Activated CD8-positive, alpha-beta T cell treated with anti-CD3 and anti-CD28 coated beads, Interleukin-2, amount 10 ng/mL, durations not matched to agents 7 days and 5 days (primary cell): ENCODE measurements at places on chromosomes 5 and 9.

DNA sequence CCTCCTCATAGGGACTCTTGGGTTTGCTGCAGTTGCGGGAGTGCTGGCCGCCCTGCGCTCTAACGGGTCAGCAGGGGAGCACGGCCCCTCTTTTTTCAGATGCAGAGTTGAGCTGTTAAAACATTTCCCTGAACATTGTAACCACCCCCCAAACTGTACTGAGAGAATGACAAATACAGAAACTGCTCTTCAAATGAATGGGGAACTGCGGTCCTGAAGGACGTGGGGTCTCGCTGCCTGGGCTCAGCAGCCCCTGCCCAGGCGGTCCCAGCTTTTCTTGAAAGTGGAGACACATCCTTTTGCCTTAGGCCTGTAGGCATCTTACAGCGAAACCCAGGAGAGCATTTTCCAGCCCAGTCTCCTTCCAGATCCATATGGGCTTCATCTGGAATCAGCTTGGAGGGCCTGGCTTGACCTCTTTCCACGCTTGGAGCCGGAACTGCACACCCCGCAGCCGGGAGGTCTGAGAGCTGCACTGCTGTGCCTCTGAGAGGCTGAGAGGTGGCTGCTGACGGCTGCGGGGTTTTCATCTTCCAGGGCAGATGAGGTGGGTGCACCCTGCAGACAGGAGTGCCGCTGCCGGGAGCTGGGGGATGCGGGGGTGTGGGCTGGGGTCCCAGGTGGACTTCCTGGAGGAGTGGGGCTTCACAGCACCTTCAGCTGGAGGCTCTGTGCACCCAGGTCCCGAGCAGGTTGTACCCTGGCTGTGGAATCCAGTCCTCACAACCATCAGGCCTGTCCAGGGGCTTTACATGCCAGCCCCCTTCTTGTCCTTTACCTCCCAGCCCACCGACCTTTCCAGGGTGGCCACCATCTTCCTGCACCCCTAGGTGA is 1.2 kb upstream of the AGPAT2 start:
- no peak for DNase-seq

GRCh38 chr5:1133510-1134201 is 21.8 kb upstream of the SLC12A7 start:
- no peak for DNase-seq

GRCh38 chr9:4741365-4742089 is 525 bp upstream of the AK3 start:
- DNase-seq = peak; percentile 29

DNA sequence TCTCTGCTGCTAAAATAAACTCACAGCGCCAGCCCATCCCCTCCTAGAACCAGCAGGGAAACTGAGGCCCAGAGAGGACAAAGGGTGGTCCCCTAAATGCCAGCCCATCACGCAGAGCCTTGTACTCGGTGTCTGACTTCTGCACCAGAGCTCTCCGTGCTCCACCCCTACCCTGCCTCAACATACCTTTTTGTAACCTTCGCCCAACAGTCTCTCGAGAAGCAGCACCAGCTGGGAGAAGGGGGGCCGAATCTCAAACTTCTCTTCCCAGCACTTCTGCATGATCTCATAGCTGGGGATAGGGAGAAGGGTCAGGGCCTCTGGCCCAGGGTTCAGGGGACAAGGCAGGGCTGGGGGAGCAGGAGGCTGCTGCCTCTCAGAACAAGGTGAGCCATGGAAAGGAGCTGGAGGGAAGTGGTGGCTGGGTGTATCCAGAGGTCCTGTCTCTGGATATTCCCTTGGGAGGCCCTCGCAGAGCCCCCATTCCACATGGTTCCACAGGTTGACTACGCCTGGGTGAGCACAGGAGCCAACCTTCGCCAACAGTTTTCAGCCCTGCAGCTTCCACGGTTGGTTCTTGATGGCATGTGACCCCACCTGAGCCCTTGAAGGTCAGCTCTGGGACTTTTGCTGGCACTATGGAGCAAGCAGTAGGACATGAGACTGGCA is 32.3 kb upstream of the CSF1R start:
- no peak for DNase-seq

- DNase-seq = no peak
Observed at GRCh38 chr9:112002131-112002846, 105.7 kb downstream of the UGCG start.

DNA sequence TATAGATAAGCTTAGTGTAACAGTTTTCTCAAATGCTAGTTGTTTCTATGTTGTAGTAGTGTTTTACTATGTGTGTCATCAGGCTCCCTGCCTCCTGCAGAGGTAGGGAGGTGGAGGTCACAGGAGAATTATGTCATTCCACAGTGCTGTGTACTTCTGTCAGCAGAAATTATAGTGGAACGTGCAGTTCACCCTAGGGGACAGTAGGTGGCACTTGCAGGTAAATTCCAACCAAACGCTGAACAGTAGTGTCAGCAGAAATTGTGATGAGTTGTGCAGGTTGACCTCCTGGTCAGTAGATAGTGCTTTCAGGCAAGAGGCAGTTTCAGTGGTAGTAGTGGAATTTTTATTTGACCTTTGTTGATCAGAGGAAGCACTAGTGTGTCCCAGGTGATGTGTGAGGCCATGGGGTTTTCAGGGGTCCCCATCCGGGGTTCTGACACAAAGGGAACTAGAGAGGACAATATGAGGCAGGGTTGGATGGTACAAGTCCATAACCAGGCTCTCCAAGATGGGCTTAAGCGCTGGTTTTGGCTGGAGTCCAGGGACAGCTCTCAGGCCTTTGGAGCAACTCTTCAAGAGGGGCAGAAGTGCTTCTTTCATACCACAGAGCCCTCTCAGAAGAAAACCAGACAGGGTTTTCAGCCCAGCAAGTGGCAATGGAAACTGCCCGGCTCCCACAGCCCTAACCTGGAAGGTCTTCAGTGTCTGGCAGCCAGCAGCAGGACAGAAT is 402.9 kb downstream of the CYLC2 start:
- peak; percentile 41 for DNase-seq

GRCh38 chr5:65185468-65185867 is 296.3 kb downstream of the ADAMTS6 start:
- no peak for DNase-seq

GRCh38 chr9:129568560-129569501 is 52.1 kb downstream of the C9orf50 start:
- peak; percentile 23 for DNase-seq

- DNase-seq = no peak
Observed at GRCh38 chr5:175387144-175387543, 56.8 kb downstream of the DRD1 start.

DNA sequence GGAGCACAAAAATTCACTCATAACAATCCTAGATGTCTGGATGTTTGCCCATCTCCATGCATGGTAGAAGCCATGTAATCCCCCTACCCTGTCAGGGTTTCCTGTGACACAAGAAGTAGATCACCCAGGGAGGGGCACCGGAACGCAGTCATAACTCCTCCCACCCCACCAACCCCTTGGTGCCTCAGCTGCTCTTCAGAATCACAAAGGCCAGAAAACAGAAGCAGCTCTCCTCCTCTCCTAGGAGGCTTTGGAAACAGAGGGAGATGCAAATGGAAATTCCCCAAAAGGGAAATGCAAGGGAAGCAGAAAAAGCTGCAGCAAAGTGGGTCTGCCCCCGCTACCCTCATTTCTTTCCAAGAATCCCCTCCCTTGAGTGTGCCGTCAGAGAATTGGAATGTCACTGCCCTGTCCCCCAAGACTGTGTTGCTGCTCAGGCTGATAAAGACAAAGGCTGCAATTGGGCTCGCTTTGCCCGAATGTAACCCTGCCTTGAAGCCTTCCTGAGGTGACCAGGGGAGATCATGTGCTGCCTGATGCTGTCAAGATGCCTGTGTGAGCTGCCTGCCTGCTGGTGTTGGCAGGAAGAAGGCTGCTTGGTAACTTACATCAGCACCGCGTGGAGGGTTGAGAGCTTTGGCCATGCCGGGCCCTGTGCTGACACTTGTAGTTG is 65.5 kb upstream of the ABCA1 start:
- no peak for DNase-seq

- no peak for DNase-seq
Observed at GRCh38 chr9:114855488-114855887, 49.6 kb upstream of the TNFSF15 start.

DNA sequence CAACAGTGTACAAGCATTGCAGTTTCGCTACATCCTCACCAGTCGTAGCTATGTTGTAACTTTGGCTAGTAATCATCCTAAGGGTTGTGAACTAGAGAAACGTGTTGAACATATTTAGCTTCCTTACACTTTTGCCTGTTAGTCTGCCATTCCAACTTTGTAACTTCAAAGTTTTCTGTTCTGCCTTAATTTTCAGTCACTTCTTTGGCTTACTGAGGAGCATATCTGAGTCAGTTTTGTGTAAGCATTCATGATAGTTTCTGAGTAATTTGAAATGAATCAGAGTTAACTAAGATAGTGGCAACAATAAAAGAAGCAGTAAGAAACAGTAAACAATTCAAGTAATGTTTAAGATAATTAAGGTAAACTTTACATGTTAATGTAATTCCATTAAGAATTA is 58.9 kb upstream of the MCCC2 start:
- no peak for DNase-seq

- DNase-seq = no peak
Observed at GRCh38 chr5:154147666-154148065, 42.9 kb upstream of the GALNT10 start.

DNA sequence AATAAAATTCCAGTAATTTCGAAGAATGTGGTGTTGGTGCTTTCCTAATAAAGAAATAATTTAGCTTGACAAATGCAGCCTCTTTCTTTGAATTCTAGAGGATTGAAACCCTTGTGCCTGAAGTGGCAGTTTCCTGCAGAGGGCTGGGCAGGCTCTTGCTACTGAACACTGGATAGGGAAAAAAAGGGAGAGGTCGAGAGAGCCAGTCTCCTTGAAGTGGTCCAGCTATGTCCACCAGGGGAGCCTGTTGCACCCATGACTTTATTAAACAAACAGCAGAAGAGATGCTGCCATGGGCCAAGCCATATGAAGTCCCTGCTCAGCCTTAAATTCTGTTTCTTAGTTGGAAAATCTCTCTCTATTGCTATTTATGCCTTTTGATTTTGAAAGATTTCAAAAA is 178.4 kb downstream of the SMARCA2 start:
- DNase-seq = no peak

- DNase-seq = no peak
Observed at GRCh38 chr5:158531860-158532259, 567.9 kb downstream of the EBF1 start.

- no peak for DNase-seq
Observed at GRCh38 chr5:129496421-129496820, 36.3 kb downstream of the ADAMTS19 start.

- DNase-seq = no peak
Observed at GRCh38 chr9:116888066-116888465, 201.0 kb downstream of the TRIM32 start.

DNA sequence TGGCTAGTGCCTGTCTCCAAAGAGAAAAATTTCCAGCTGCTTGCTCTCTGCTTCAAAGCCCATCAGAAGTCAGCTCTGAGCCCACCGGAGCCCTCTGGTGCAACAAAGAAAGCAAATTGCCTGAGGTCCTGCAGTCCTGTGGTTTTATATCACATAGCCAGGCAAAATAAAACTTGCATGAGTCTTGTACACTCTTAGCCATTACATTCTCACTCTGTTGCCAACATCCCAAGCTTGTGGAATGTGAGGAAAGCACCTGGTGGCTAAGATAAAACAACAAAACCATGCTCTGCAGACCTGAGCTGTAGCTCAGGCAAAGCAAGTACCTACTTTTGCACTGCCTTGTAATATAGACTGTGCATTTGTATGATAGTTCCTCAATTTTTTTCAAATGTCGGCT is 133.7 kb downstream of the GPBP1 start:
- no peak for DNase-seq

- peak; percentile 26 for DNase-seq
Observed at GRCh38 chr9:15837079-15837679, 284.3 kb downstream of the CCDC171 start.

GRCh38 chr9:88954066-88954465 is 37.2 kb upstream of the S1PR3 start:
- no peak for DNase-seq

GRCh38 chr5:172371684-172372083 is 82.6 kb downstream of the SH3PXD2B start:
- DNase-seq = no peak

- no peak for DNase-seq
Observed at GRCh38 chr5:176185133-176185733, 53.0 kb upstream of the SIMC1 start.

GRCh38 chr9:115401756-115402327 is 283.9 kb upstream of the TNC start:
- DNase-seq = no peak

GRCh38 chr9:5857928-5858327 is 25.0 kb upstream of the ERMP1 start:
- DNase-seq = no peak

DNA sequence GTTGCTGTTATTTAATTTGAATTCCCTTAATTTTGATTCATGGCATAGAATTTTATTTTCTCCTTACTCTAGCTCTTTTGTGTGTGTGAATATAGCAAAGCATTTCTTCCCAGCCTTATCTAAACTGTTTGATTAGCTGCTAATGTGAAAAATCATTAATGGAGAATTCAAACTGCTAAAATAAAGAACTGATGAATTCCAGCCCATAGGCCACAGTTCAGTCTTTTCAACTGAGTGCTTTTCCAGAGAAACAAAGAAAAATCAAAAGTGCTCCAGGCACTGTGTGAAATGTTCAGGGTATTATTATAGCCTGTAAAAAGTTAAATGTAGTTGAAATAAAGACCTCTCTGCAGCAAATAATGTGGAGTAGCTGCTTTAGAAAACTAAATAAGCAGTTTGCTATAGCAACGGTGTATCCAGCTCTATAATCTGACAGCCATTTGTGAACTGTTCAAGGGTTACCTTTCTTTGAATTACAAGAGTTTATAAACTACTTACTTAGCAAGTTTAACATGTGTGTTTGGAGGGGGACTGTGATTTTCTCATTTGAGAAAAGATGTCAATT is 123.8 kb downstream of the GIN1 start:
- DNase-seq = no peak

DNA sequence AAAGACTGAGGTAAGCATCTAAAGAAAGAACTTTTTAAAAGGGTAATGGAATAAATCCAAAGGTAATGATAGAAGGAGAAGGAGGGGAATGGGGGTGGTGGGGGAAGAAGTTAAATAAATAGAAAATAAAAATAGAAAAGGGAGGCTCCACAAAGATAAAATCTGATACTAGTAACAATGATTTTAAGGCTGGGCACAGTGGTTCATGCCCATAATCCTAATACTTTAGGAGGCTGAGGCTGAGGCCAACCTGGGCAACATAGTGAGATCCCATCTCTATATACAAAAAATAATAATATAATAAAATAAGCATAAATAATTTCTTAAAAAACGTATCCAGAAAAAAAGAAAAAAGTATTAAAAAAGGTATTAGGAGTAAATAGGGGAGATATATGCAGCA is 89.3 kb downstream of the FNBP1 start:
- no peak for DNase-seq

- no peak for DNase-seq
Observed at GRCh38 chr5:31328040-31328733, 134.7 kb downstream of the CDH6 start.
